ENCODE measurements at places on chromosomes 7 and 10.

GRCh38 chr10:3750006-3750816 is 34.8 kb downstream of the KLF6 start:
- DNase-seq = no peak

GRCh38 chr7:153440715-153441114 is 611.5 kb upstream of the DPP6 start:
- DNase-seq = no peak

DNA sequence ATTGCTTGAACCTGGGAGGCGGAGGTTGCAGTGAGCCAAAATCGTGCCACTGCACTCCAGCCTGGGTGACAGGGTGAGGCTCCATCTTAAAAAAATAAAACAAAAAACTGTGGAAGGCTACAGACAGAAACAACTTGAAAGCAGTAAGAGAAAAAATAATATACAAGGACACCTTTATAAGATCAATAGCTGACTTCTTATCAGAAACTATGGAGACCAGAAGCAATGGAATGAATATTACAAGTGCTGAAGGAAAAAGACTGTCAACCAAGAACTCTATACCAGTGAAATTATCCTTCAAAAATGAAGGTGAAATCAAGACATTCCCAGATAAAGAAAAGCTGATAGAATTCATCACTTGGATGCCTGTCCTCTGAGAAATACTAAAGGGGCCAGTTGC is 49.0 kb downstream of the RBAK start:
- DNase-seq = no peak

- DNase-seq = no peak
Measured at GRCh38 chr10:47294501-47294900, 5.5 kb upstream of the GDF10 start.

- no peak for DNase-seq
Measured at GRCh38 chr7:12674053-12674452, 13.4 kb upstream of the ARL4A start.

DNA sequence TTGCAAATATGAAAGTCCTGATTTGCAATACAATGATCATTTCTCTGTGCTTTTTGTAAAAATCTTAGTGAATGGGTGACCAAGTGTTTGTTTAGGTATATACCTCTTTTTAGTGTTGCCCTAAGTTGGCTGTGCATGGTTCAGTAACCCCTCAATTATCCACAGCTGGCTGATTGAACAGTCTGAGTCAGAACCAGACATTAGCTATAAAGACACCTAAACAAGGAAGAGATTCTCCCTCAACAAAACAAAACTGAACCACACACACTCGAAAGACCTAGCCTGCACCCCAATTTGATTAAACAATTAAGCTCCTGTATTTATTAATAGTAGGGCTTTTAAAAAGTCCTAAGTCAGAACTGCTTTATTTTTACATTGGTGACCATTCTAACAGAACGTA is 2.8 kb downstream of the RSBN1L start:
- no peak for DNase-seq

GRCh38 chr7:77331938-77332695 is 84.0 kb downstream of the GSAP start:
- DNase-seq = peak; percentile 21

- DNase-seq = no peak
Measured at GRCh38 chr10:129305046-129305445, 162.0 kb upstream of the MGMT start.

DNA sequence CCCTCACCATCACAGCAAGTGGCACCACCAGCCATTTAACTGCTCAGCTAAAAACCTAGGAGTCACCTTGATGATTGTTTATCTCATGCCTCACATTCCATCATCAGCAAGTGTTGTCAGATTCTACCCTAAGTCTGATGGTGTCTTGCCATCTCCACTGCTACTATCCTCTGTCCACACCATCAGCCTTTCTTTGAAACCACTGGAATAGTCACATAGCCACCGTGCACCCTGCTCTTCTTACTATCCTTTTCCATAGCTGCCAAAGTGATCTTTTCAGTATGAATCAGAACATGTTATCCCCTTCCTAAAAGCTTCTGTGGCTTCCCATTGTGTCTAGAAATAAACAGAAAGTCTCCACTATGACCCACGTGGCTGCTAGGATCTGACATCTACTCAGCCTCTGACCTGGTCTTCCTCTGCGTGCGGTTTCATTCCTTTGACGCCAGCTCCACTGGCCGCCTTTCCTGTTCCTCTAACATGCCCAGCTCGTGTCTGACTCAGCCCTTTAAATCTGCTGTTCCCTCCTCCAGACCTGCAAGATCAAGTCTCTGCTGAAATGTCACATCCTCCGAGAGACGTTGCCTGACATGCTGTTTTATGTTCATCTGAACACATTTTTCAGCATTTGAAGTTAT is 16.5 kb upstream of the CHN2 start:
- no peak for DNase-seq

DNA sequence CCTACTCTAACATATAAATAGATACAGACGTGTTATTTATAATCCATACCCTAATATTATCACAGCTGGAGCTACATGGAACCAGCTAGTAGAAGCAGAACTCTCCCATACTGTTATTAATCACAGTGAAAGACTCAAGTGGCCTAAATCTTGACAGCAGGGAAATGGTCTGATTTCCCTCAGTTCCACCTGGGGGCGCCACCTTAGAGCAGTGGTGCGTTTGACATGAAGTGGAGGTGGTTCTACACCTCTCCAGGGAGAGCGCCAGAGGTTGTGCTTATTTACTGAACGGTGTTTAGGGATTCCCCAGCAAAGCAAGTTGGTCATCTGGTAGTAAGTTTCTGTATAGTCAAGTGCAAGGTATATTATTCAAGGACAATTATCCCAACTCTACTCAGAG is 17.6 kb downstream of the DNTT start:
- DNase-seq = no peak

DNA sequence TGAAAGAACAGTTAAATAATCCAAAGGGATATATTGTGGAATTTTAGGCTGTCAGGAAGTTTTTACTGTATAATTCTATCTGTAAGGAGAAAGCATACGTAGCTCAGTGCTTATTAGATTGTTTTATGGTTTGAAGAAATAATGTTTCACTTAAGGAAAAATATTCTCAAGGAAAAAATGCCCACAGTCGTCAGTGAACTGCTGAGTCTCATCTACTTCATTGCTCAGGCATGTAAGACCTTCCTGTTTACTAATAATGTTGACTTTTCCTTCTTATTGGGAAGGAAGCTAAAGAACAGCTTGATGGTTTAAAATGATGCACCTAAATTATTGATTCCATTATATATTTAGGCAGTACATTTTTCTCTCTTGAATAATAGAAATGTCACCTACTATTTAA is 304.2 kb downstream of the SDK1 start:
- DNase-seq = no peak

- no peak for DNase-seq
Measured at GRCh38 chr10:91033324-91033950, 112.5 kb upstream of the ANKRD1 start.

- no peak for DNase-seq
Measured at GRCh38 chr7:152588350-152588749, 87.6 kb downstream of the XRCC2 start.

DNA sequence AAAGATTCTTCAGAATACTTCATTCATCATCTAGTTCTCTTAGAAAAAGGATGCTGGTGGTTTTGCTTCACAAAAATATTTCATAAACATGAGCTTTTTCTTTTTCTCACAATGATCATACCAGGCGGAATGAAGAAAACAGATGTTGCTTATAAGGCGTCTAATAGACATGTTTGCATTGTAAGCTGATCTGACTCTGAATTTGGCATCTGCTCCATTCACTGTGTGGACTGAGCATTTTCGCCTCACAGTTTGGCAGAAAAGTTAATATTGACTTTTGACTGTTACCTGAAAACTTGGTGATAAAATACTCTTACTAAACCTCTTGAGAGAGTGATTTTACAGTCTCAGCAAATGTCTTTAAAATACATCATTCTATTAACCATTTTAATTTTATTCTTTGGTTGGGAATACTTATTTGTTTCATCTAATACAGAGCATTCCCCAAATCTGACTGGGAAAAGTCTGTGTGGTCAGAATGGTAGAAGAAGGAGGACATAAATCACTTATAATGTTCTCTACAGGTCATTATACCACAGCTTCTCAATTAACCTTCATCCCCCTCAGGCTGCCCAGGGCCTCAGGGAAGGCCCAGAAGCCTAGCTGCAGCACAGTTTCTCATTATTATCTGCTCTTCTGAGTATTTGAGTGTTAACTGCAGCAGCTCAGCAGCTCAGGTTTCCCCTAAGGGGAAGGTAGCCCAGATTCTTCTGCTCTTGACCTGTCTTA is 121.6 kb upstream of the KAT6B start:
- DNase-seq = peak; percentile 3

GRCh38 chr7:94030634-94031033 is 26.5 kb upstream of the BET1 start:
- DNase-seq = no peak

- DNase-seq = no peak
Measured at GRCh38 chr7:95404316-95404865, 8.2 kb upstream of the PON3 start.
